Esophagus muscularis mucosa (tissue), 4 donors: ENCODE measurements at places on chromosomes 16 and 17.
A peak's percentile ranks its signal among the peaks of the same experiment; 100 is the strongest.

DNA sequence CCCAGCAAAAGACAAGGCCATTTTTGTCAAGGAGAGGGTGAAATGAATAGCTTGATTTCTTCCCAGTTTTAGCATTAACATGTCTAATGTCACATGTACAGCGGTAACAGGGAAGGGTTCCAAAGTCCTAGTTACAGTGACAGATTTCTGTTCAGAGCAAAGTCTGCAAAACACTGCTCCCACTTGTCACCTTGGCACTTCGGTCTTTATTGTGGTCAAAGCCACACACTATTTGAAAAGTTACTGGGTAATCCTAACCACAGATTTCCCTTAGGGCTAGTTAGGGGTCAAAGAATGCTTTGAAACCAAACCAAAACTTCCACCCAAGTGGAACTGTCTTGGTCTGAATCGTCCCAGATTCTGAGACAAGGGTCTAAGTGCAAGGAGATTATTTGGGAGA, 455.6 kb downstream of the HS3ST3B1 start:
- no peaks in the 10 kb centered on the region for H3K27me3 ChIP-seq
- DNase-seq: peak; percentile 45
- no peak overlapping the region for H3K27ac ChIP-seq
- H3K4me1 ChIP-seq: no peaks in the 10 kb centered on the region

DNA sequence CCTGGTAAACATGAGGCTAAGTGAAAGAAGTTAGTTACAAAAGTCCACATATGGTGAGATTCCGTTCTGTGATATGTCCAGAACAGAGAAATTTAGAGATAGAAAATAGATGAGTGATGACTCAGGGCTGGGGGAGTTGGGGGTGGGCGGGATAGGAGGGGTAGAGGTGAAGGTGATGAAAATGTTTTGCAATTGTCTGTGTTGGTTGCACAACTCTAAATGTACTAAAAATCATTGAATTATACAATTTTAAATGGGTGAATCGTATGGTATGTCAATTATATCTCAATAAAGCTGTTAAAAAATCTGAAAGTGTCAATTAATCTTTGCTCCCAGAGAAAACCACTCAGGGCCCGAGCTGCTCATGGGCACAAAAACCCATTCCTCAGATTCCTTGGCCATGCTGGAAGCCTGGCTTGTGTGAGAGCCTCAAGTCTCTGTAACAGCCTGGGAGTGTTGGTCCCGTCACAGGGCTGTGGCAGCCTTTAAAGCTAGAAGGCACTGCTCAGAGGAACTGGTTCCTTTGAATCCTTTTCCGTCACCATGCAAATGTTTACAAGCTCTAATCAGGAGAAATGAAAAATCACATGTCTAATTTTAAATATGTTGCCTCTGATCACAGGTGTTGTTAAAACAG, 225.3 kb downstream of the WWOX start:
- H3K27me3 ChIP-seq: no peaks in the 10 kb centered on the region
- H3K4me3 ChIP-seq: no peak overlapping the region
- H3K36me3 ChIP-seq: no peaks in the 10 kb centered on the region
- no peak overlapping the region for H3K27ac ChIP-seq
- no peak for DNase-seq
- H3K4me1 ChIP-seq: no peaks in the 10 kb centered on the region

GRCh38 chr16:68346892-68347480, 36.2 kb downstream of the PRMT7 start:
- no peaks in the 10 kb centered on the region for H3K4me1 ChIP-seq
- DNase-seq: no peak
- H3K36me3 ChIP-seq: peaks cover 95% of the 10 kb centered on the region
- H3K4me3 ChIP-seq: no peak overlapping the region
- no peaks in the 10 kb centered on the region for H3K27me3 ChIP-seq

DNA sequence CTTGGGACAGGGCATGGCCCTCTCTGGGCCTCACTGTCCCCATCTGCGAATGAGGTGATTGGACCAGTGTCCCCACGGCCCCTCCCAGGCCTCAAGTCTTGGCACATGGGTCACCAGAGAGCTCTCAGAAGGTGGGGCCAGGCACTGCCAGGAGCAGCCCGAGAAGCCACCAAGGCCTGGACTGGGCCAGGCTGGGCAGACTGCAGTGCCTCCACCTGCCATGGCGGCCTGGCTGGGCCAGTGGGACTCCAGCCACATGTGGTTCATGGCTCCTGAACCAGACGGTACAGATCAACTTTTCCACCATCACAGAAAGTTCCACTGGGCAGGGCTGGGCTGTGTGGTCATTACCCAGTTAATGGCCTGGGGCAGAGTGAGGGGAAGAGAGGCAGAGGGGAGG, 19.8 kb downstream of the C16orf95 start:
- no peak overlapping the region for H3K4me3 ChIP-seq
- H3K4me1 ChIP-seq: peaks cover 5% of the 10 kb centered on the region
- no peak for DNase-seq
- no peak overlapping the region for H3K27ac ChIP-seq
- no peaks in the 10 kb centered on the region for H3K27me3 ChIP-seq

DNA sequence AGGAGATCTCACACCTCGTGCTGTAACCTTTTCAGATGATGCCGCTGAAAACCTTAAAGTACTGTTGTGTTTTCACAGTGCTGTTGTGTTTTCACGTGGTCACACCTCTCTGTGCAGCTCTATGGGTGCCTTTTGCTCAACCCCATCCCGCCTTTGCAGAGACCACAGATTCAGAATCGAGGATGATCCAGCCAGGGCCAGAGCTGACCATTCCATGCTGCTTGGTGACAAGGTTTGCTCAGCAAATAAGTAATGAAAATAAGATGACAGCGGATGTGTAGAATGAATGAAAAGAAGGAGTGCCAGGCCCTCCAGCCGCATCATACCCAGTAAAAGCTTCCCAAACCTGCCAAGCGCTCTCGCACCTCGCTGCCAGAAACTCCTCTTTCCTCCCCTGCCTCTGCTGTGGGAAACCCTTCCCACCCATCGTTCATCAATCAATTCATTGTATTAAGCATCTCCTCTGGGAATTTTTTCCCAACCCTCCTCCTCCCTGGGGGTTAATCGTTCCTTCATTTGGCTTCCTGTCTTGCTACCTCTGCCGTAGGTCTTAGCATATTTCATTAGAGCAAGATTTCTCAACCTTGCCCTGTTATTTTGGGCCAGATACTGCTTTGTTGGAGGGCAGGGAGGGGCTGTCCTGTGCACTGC, 93.4 kb upstream of the CRHR1 start:
- H3K27me3 ChIP-seq: peaks cover 4% of the 10 kb centered on the region
- no peaks in the 10 kb centered on the region for H3K36me3 ChIP-seq
- H3K27ac ChIP-seq: no peak overlapping the region
- H3K4me3 ChIP-seq: no peak overlapping the region

DNA sequence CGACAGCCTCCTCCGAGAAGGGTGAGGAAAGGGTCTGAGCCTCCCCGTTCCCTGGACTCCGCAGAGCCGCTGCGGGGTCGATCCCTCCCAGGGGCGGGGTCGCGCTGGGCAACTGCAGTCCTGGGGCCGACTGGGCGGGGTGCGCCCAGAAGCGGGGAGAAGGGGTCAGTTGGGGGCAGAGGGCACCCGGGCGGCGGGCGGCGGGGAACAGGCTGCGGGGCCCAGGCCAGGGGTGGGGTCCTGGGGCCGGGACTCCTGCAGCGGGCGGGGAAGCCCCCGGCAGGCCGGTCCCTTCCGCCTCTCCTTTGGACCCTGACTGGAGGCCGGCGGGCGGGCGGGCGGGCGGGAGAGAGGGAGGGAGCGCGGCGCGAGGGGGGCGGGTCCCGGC, 352 bp downstream of the GGNBP2 start:
- peak overlapping the region; percentile 100 for H3K27ac ChIP-seq
- DNase-seq: peak; percentile 99
- peaks cover 4% of the 10 kb centered on the region for H3K36me3 ChIP-seq

DNA sequence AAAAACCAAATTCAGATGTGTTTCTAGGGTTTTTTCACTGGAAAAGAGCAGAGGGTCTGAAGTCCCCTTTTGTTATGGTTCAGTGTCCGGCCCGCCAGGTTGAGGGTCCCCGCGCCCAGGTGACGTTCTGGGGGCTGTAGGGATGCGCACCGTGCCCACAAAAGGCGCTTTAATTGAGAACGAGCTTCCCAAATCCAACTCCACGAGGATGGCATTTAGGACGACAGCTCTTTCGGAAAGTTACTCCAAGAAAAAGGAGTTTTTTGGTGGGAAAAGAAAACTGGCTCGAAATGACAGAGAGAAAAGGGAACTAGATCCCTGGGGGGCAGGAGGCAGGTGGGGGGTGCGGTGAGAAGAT, 15.9 kb upstream of the ZFHX3 start:
- peak overlapping the region; percentile 30 for H3K27ac ChIP-seq
- peaks cover 83% of the 10 kb centered on the region for H3K4me1 ChIP-seq
- peak overlapping the region; percentile 40 for H3K4me3 ChIP-seq
- no peak for DNase-seq

DNA sequence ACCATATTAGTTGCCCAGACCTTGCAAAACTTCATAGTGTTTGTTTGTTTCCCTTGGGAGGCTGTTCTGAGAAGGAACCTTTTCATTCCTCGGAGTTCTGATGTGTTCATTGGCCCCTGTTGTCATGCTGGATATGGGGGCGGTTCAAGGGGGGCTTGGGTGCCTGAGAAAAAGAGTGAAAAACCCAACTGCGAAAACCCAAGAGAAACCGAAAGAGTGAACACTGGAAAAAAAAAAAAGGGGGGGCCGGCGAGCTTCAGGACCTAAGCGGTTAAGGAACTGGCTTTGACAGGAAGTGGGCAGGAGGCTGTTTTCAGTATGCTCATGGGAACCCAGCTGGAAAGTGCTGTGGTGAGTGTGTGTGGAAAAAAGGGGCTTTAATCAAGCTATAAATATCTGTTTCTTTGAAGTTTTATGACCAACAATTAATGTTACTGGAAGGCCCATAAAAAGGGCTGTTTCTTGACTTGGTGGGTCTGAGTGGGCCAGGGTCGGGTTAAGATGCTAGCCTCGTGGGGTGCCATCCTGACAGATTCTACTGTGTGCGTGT, 510.7 kb downstream of the MAF start:
- no peaks in the 10 kb centered on the region for H3K36me3 ChIP-seq
- no peaks in the 10 kb centered on the region for H3K27me3 ChIP-seq
- no peak for DNase-seq
- H3K4me1 ChIP-seq: no peaks in the 10 kb centered on the region
- no peak overlapping the region for H3K27ac ChIP-seq
